ENCODE measurements at places on chromosomes 3 and 15.

GRCh38 chr3:84275532-84275931 lies 683.3 kb upstream of the CADM2 start:
- no peak overlapping the region for H3K4me3 ChIP-seq
- no peaks in the 10 kb centered on the region for H3K36me3 ChIP-seq
- H3K27me3 ChIP-seq: no peaks in the 10 kb centered on the region
- no peak overlapping the region for H3K27ac ChIP-seq
- DNase-seq: no peak
- H3K4me1 ChIP-seq: no peaks in the 10 kb centered on the region

GRCh38 chr3:45566951-45567411 lies 27.6 kb upstream of the LIMD1 start:
- H3K27me3 ChIP-seq: no peaks in the 10 kb centered on the region
- no peak overlapping the region for H3K27ac ChIP-seq
- DNase-seq: no peak
- H3K36me3 ChIP-seq: no peaks in the 10 kb centered on the region
- H3K4me3 ChIP-seq: no peak overlapping the region
- H3K4me1 ChIP-seq: peaks cover 6% of the 10 kb centered on the region

GRCh38 chr15:70995383-70995970 lies 102.9 kb downstream of the LRRC49 start:
- H3K27ac ChIP-seq: no peak overlapping the region
- no peaks in the 10 kb centered on the region for H3K27me3 ChIP-seq
- no peaks in the 10 kb centered on the region for H3K4me1 ChIP-seq

DNA sequence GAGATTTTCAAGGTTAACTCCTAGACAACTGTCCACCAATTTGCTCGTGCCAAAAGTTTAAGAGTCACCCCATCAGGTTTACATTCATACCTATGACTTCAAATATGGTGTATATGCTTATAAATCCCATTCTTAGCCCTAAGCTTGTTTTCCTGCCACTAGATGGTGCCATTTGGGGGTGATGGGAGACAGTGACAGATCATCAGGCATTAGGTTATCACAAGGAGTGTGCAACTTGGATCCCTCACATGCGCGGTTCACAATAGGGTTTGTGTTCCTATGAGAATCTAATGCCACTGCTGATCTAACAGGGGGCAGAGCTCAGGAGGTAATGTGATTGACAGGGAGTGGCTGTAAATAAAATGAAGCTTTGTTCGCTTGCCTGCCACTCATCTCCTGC lies 182.7 kb downstream of the CNTN6 start:
- H3K36me3 ChIP-seq: no peaks in the 10 kb centered on the region
- no peak overlapping the region for H3K4me3 ChIP-seq
- no peak overlapping the region for H3K27ac ChIP-seq
- no peaks in the 10 kb centered on the region for H3K4me1 ChIP-seq
- no peaks in the 10 kb centered on the region for H3K27me3 ChIP-seq

DNA sequence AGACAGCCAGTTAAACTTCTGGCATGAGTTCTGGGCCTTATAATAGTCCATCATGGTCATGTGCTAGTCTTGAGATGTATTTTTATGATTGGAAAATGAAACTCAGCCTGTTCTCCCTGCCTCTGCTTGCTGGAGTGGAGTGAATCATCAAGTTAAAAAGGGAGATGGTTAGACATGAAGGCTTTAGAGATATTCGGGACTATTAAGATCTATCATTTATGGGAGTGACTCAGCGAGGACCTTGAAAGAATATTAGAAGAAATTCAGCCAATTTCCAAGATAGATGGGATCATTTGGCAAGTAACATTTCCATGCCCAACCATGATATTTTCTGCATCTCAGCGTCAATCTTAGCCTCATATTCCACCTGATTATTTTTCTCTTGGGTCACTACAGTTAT lies 79.8 kb downstream of the AGBL1 start:
- no peak for DNase-seq
- no peak overlapping the region for H3K4me3 ChIP-seq
- H3K27ac ChIP-seq: no peak overlapping the region
- H3K27me3 ChIP-seq: no peaks in the 10 kb centered on the region

- no peak overlapping the region for H3K27ac ChIP-seq
- no peak for DNase-seq
- no peaks in the 10 kb centered on the region for H3K4me1 ChIP-seq
- H3K4me3 ChIP-seq: no peak overlapping the region
- H3K27me3 ChIP-seq: no peaks in the 10 kb centered on the region
These were observed 282.0 kb upstream of the VEPH1 start for GRCh38 chr3:157785102-157785826.

- no peaks in the 10 kb centered on the region for H3K36me3 ChIP-seq
- H3K4me1 ChIP-seq: no peaks in the 10 kb centered on the region
- no peak overlapping the region for H3K4me3 ChIP-seq
- H3K27ac ChIP-seq: no peak overlapping the region
- no peaks in the 10 kb centered on the region for H3K27me3 ChIP-seq
These were observed 63.7 kb downstream of the SPRED1 start for GRCh38 chr15:38316311-38316710.

- no peak overlapping the region for H3K4me3 ChIP-seq
- peaks cover 14% of the 10 kb centered on the region for H3K4me1 ChIP-seq
- H3K27me3 ChIP-seq: no peaks in the 10 kb centered on the region
These were observed 176.5 kb downstream of the THSD4 start for GRCh38 chr15:71291723-71292122.

- no peak overlapping the region for H3K27ac ChIP-seq
- no peaks in the 10 kb centered on the region for H3K27me3 ChIP-seq
- H3K4me1 ChIP-seq: no peaks in the 10 kb centered on the region
- no peak for DNase-seq
- no peak overlapping the region for H3K4me3 ChIP-seq
These were observed 23.7 kb downstream of the ADCY5 start for GRCh38 chr3:123424999-123425712.

DNA sequence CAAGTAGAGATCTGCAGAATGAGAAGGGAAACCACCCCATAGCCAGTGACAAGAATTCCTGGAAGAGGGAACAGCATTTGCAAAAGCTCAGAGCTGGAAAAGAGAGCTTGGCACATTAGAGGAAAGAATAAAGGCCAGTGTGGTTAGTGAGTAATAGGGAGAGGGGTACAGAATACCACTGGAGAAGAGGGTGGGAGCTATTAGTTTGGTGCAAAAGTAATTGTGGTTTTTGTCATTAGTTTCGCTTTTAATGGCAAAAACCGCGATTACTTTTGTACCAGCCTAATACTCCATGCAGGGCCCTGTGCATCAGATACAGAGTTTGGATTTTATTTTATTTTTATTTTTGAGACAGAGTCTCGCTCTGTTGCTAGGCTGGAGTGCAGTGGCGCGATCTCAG lies 9.8 kb downstream of the SLC24A1 start:
- H3K4me1 ChIP-seq: peaks cover 5% of the 10 kb centered on the region
- H3K36me3 ChIP-seq: no peaks in the 10 kb centered on the region
- DNase-seq: no peak
- no peak overlapping the region for H3K27ac ChIP-seq
- no peaks in the 10 kb centered on the region for H3K27me3 ChIP-seq

GRCh38 chr3:82163907-82164520 lies 402.6 kb upstream of the GBE1 start:
- no peak overlapping the region for H3K4me3 ChIP-seq
- no peaks in the 10 kb centered on the region for H3K4me1 ChIP-seq
- H3K27ac ChIP-seq: no peak overlapping the region

- H3K4me3 ChIP-seq: no peak overlapping the region
- H3K4me1 ChIP-seq: no peaks in the 10 kb centered on the region
- no peaks in the 10 kb centered on the region for H3K36me3 ChIP-seq
- H3K27ac ChIP-seq: no peak overlapping the region
- H3K27me3 ChIP-seq: no peaks in the 10 kb centered on the region
These were observed 107.1 kb upstream of the FHIT start for GRCh38 chr3:61358364-61358763.

GRCh38 chr3:4751029-4751501 lies 228.2 kb upstream of the BHLHE40 start:
- no peak overlapping the region for H3K27ac ChIP-seq
- no peak overlapping the region for H3K4me3 ChIP-seq
- H3K36me3 ChIP-seq: peaks cover 3% of the 10 kb centered on the region

DNA sequence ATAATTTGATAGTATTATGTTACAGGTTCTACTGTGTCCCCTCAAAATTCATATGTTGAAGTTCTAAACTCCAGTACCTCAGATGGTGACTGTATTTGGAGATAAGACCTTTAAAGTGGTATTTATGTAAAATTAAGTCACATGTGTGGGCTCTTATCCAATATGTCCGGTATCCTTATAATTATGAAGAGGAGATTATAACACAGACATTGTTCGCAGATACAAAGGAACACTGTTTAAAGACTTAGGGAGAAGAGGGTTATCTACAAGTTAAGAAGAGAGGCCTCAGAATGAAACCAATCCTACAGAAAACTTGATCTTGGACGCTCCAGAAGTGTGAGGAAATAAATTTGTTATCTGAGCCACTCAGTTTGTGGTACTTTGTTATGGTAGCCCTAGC lies 50.9 kb downstream of the DPH6 start:
- H3K4me3 ChIP-seq: no peak overlapping the region
- H3K27me3 ChIP-seq: no peaks in the 10 kb centered on the region
- H3K36me3 ChIP-seq: no peaks in the 10 kb centered on the region

DNA sequence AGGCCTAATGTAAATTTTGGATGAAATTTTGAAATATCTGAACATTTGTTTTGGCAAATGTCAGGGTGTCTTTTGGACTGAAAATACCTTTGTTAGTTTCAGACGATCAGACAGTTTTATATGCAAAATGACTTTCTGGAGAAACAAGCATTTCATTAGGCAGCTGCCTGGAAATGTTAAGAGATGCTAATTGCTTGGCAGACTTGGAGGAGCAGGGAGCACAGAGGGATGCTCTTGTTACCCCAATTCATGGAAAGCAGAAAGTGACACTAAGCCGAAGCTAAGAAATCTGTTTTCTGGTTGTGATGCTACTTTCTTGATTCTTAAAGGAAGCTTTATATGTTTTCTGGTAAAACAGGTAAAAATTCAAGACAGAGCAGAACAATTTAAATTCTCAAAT lies 204.3 kb upstream of the GBE1 start:
- no peaks in the 10 kb centered on the region for H3K36me3 ChIP-seq
- no peaks in the 10 kb centered on the region for H3K4me1 ChIP-seq
- H3K4me3 ChIP-seq: no peak overlapping the region
- H3K27me3 ChIP-seq: no peaks in the 10 kb centered on the region

DNA sequence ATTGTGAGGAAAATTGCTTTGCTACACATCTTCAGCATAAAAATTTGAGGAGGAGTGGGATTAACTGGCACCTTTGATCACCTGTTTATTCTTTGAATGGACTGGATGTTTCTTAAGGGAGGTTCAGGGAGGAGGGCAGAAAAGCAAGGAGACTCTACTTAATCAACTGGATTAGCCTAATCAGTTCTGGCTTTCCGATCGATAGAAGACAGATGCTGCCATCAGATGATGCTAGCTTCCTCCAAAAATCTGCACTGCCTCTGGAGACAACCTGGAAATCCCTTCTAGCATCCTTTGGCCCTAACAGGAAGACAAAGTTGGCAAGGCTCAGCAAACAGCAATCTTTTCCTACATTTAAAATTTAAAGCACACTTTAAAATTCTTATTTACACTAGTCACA lies 197.8 kb downstream of the EBLN2 start:
- H3K4me3 ChIP-seq: no peak overlapping the region
- no peaks in the 10 kb centered on the region for H3K4me1 ChIP-seq
- no peak overlapping the region for H3K27ac ChIP-seq
- no peak for DNase-seq
- no peaks in the 10 kb centered on the region for H3K27me3 ChIP-seq

GRCh38 chr3:50642382-50642781 lies 25.4 kb downstream of the MAPKAPK3 start:
- H3K27ac ChIP-seq: no peak overlapping the region
- H3K4me1 ChIP-seq: peaks cover 6% of the 10 kb centered on the region
- H3K36me3 ChIP-seq: peaks cover 36% of the 10 kb centered on the region
- DNase-seq: no peak
- no peak overlapping the region for H3K4me3 ChIP-seq

- no peak overlapping the region for H3K4me3 ChIP-seq
- DNase-seq: no peak
- no peak overlapping the region for H3K27ac ChIP-seq
- peaks cover 3% of the 10 kb centered on the region for H3K27me3 ChIP-seq
- H3K4me1 ChIP-seq: no peaks in the 10 kb centered on the region
These were observed 4.3 kb downstream of the EPHB1 start for GRCh38 chr3:134799393-134799792.

- H3K27ac ChIP-seq: no peak overlapping the region
- no peaks in the 10 kb centered on the region for H3K27me3 ChIP-seq
- H3K4me1 ChIP-seq: no peaks in the 10 kb centered on the region
- DNase-seq: no peak
- no peak overlapping the region for H3K4me3 ChIP-seq
These were observed 39.2 kb upstream of the BCL2A1 start for GRCh38 chr15:80010131-80010673.

- H3K4me1 ChIP-seq: no peaks in the 10 kb centered on the region
- H3K27me3 ChIP-seq: no peaks in the 10 kb centered on the region
- H3K4me3 ChIP-seq: no peak overlapping the region
- no peak overlapping the region for H3K27ac ChIP-seq
- peaks cover 92% of the 10 kb centered on the region for H3K36me3 ChIP-seq
- no peak for DNase-seq
These were observed 9.1 kb upstream of the GRAMD2A start for GRCh38 chr15:72206677-72207000.

GRCh38 chr15:49507261-49507660 lies 84.2 kb downstream of the FGF7 start:
- H3K4me1 ChIP-seq: no peaks in the 10 kb centered on the region
- H3K27me3 ChIP-seq: no peaks in the 10 kb centered on the region
- H3K27ac ChIP-seq: no peak overlapping the region
- no peak overlapping the region for H3K4me3 ChIP-seq
- H3K36me3 ChIP-seq: no peaks in the 10 kb centered on the region

- H3K36me3 ChIP-seq: no peaks in the 10 kb centered on the region
- H3K27me3 ChIP-seq: no peaks in the 10 kb centered on the region
- H3K27ac ChIP-seq: no peak overlapping the region
- H3K4me3 ChIP-seq: no peak overlapping the region
- DNase-seq: no peak
These were observed 6.0 kb upstream of the BFSP2 start for GRCh38 chr3:133393691-133394474.

All from CD8-positive, alpha-beta memory T cell (primary cell).